ENCODE measurements at places on chromosomes 13 and 19.

DNA sequence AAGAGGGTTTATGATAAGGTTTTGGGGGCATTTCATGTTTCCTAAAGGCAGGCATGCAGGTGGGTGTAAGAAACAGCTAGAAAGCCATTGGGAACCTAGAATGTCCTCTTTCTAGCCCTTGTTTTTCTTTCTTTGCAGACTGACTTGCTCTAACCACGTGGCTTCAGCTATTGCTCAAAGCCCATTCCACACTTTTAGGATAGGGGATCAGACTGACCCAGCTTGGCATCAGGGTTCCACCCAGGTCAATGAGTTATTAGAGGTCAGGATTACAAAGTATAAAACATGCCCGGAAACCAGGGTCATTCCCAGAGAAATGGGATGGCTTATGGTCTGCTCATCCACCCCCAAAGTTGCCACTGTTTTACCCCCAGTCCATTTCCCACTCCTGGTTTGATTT, 16.8 kb downstream of the PHF11 start:
- no peak for DNase-seq

DNA sequence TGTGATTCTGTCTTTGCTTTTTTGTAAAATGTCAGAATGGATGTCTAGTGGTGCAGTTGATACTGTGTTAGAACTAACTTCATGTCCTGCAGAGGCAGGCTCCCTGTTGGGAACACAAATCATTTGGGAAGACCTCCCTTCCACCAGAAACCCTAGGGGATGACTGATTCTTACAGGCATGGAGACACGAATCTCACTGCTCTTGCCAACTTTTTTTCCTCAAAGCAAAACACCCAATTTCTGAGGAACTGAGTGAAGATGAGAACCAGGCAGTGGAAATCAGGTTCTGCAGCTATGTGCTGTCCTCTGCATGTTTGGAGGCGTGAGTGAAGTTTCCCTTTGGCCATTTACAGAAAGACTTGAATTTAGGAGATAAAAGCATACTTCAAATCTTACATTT, 87.5 kb upstream of the CSNK1A1L start:
- no peak for DNase-seq

DNA sequence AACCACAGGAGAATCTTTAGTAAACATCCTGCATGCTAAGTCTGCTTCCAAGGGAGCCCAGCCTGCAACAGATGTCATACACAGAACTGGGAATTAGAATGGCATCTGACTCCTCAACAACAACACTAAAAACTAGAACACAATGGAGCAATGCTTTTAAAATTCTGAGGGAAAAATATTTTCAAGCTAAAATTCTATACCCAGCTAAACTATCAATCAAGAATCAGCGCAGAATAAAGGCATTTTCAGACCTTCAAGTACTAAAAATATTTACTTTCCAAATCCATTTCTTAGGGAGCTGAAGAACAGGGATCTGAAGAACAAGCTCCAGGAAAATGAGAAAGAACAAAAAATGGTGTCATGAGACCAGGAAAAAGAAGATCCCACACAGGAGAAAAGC, 46.9 kb upstream of the CHST8 start:
- no peak for DNase-seq

DNA sequence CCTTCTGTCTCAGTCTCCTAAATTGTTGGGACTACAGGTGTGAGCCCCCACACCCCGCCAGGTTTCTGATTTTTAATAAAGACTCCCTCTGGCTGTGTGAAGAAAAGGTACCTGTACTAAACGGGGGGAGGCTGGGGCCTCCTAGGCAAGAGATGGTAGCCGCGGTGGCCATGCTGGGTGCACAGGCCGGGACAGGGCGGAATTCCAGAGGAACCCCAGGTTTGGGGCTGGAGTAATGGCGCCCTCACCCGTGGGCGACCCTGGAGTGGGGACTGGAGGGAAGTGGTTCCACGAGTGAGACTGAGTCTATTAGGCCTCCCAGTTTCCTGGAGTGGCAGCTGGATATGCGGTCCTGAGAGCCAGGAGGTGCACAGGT, 1.6 kb upstream of the CBARP start:
- no peak for DNase-seq

- DNase-seq = no peak
Measured at GRCh38 chr19:7196763-7197118, 97.5 kb downstream of the INSR start.

- DNase-seq = no peak
Measured at GRCh38 chr13:106484084-106484483, 51.4 kb downstream of the EFNB2 start.

DNA sequence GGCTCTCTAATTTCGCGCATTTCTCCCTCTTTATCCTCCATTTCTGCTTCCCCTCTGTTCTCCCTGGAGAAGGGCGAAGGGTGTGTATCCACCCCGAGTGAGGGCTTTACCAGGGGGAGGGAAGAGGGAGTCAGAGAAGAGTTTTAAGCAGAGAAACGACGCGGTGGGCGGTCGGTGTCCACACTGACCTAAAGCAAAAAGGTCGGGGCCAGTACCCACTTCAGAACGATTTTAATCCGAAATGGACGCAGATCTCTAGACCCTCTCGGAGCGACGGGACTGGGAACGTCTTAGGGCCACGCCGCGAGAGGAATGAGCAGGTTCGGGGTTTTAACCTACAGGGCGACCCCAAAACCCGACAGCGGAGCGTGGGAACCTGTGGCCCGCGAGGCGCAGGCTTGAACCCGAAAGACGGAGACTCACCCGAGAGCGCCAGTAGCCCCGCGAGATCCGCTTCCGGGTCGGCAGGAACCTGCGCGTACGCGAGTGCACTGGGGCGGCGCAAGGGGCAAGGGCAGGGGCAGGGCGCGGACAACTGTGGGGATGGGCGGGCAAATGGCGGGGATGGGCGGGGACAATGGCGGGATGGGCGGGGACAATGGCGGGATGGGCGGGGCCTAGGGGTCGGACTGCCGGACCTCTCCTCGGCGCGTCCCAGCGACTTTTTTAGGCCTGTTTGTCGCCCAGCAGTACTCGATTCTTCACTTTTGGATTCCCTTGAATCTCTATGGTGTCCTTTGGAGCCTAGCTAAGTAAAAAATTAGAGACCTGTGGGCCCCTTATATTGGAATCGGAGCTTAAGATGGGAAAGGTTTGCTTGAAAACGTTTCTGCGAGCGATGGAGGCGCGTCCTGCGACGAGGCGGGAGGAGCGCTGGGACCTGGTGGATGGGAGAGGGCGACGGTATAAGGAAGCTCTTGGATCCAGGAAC, at the start of gene ZNF677:
ZNF677 (minus strand) TSS at position 463 of the 931 bp plus-strand sequence. CDS start 3,323 bp downstream, outside the sequence.
- DNase-seq = peak; percentile 57

DNA sequence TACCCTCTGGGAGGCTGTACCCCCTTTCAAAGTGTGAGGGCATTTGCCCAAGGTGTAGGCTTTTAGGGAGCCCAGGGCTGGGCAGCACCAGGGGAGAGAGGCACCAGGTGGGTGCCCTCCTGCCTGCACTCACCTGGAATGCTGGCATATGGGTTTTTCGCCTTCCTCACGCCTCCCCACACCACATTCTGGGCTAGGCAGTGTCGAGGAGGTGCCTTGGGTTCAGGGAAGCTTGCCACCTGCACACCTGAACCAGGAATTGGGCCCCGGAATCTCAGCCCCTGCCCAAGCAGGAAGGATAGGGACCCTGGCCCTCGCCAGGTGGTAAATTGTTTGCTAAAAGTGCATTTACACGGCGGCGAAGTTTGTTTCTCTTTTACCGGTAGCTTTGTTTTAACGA, 5.1 kb upstream of the TSHZ3 start:
- no peak for DNase-seq

- DNase-seq = no peak
Measured at GRCh38 chr13:36006894-36007675, 124.1 kb downstream of the DCLK1 start.

DNA sequence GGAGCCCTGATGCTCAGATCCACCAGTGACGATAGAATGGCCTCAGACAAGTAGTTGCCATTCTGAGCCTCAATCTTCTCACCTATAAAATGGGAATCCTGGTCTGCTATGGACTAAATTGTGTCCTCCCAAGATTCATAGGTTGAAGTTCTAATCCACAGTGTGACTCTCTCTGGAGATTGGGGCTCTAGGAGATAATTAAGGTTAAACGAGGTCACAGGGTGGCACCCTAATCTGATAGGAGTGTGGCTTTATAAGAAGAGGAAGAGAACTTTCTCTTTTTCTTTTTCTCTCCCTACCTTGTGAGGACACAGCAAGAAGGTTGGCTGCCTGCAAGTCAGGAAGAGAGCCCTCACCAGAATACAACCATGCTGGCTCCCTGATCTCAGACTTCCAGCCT, 214.1 kb downstream of the KATNAL1 start:
- no peak for DNase-seq

- DNase-seq = no peak
Measured at GRCh38 chr19:34844277-34844676, 71.3 kb upstream of the ZNF599 start.

GRCh38 chr19:36420961-36421748, 2.7 kb upstream of the ZFP82 start:
- no peak for DNase-seq

DNA sequence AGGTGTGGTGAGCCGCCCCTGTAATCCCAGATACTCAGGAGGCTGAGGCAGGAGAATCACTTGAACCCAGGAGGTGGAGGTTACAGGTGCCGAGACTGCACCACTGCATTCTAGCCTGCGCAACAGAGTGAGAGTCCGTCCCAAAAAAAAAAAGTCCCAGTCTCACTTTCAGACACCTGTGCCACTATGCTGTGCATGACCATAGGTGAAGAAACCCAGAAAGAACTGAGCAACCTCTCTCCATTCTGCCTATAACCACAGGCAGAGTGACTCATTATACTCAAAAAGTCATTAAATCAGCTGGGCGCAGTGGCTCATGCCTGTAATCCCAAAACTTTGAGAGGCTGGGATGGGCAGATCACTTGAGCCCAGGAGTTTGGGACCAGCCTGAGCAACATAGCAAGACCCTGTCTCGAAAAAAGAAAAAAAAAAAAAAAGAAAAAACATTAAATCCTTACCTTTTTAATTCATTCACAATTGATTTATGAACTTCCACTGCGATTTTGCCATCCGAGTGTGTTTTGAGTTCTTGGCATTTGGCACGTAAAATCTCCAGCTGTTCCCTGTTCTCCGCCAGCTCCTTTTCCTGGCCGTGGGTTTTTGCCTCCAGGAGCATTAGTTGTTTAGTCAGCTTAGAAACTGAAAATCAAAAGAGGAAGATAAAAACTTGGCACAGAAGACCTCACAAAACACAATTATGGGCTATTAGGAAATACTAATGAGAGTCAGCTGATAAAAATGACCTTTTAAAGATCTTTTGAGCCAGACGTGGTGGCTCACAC, 45.5 kb upstream of the SLC7A9 start:
- DNase-seq = no peak

DNA sequence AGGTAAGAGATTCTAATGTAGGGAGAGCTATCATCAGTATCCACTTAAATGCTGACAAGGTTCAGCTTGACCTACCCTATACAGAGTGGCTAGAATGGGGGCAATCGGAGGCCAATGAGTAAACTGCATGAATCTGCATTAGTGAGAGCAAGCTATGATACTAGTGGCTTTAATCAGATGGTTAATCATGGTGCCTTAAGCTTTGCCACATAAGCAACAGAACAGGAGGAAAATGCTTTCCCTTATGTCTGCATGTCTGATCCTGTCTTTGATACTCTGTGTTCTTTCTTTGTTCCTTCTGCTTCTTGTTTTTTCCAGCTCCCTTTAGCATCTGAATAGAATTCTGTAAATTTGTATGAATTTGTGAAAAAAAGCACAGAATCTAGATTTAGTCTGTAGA, 91.1 kb downstream of the WDFY2 start:
- DNase-seq = no peak

- no peak for DNase-seq
Measured at GRCh38 chr19:47651691-47652090, 42.8 kb downstream of the BICRA start.

DNA sequence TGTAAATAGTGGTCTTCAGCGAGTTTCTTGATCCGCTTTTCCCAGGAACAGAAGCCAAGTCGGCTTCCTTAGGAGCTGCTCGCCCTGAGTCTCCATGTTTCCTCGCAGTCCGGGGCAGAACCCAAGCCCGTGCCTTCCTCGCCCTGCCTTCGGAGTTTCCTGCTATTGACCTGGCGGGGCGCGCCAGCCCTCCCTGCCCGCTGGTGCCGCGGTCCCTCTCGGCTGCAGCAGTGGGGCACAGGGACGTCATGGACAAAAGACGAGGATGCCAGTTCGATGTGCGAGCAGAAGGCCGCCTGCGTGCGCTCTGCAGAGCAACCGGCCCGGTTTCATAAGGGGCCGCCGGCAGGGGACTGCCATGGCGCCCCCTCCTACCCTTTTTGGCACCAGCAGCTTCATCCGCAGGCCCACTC, 156.6 kb downstream of the TM9SF2 start:
- peak; percentile 21 for DNase-seq

- DNase-seq = no peak
Measured at GRCh38 chr13:100898431-100898830, 223.8 kb upstream of the TMTC4 start.

GRCh38 chr19:52142001-52142595, 2.4 kb upstream of the ZNF616 start:
- no peak for DNase-seq

- no peak for DNase-seq
Measured at GRCh38 chr19:55717251-55717650, 21.0 kb downstream of the NLRP9 start.
